CD4-positive, alpha-beta T cell treated with Interleukin-2 at 100 ng/mL for 4 hours (primary cell): ENCODE measurements at places on chromosomes 1 and 21.

DNA sequence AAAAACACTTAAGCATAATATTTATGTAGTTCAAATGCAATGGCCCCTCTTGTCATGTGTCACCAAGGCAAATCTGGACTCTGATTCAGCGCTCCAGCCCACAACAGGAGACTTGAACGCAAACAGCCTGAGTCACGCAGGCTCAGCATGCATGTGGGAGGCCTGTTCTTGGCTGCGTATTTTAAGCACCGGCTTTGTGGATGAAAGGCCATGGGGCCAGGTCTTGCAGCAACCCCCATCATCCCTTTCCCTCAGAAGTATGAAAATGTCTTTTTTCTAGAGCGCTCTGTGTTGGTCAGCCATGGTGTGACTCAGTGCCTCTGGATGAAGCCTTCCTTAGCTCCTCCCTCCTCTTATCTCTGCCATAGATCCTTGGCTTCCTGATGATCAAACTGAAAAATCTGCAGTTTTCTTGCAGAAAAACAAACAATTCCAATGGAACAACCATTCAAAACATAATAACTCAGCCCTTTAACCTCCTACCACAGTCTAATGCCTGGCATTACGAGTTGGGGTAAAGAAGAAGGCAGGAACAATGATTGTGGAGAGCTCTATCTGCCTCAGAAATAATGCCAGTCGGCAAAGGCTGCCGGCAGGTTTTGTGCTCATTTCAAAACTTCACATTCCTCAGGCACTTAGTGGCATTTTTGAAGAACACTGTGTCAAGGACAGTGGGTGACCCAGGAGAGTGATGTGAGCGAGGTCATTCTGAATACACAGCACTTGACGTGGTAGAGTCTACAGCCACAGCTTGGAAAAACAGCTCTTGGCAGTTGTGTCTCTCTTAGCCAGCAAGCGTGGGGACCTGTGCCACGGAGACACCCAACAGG is 167.5 kb downstream of the CLIC6 start:
- peak; percentile 26 for DNase-seq

GRCh38 chr1:208213786-208214185 is 30.4 kb downstream of the PLXNA2 start:
- DNase-seq: no peak

- DNase-seq: peak; percentile 36
These were observed 25.1 kb upstream of the LSS start for GRCh38 chr21:46253610-46254124.

- no peak for DNase-seq
These were observed 333.8 kb downstream of the PTPRU start for GRCh38 chr1:29569971-29570634.

- DNase-seq: peak; percentile 18
These were observed 37.0 kb downstream of the CAPN8 start for GRCh38 chr1:223628233-223629125.

- no peak for DNase-seq
These were observed 86.8 kb upstream of the BCAR3 start for GRCh38 chr1:93768380-93768863.

DNA sequence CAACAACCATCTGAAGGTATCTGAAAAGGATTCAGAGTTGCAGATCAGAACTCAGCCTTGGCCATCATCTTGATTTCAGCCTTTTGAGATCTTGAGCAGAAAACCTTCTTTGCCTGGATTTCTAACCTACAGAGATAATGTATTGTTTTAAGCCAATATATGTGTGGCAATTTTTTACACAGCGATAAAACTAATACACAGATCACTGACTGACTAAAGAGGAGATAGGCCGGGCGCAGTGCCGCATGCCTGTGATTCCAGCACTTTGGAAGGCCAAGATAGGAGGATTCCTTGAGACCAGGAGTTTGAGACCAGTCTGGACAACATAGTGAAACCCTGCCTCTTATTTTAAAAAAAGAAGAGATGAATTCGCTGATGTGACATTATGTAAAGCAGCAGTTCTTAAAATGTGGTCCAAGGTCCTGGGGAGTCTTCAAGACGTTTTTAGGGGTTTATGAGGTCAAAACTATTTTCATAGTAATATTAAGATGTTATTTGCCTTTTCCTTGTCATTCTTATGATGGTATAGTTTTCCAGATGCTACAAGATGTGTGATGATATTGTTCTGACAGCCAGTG is 50.1 kb upstream of the CNN3 start:
- no peak for DNase-seq

DNA sequence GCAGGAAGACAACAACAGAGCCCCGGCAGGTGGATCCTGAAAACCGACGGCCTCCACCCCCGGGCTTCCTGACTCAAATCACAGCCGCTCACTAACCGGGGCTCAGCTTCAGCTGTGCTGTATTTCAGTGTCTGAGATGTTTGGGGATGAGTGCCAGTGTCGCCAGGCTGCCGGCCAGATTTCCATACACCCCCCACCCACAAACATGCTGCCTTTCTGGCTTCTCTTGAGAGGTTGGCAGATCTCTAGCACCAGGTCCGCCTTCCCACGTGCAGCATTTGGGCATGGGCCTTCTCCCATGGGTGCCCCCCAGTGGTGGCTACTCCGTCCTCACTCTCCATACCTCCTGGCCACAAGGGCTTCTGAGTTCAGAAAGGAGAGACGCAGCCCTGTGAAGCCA is 34.8 kb downstream of the KCNAB2 start:
- no peak for DNase-seq

- DNase-seq: no peak
These were observed 1023.2 kb downstream of the KCNT2 start for GRCh38 chr1:195584870-195585624.

GRCh38 chr1:21027805-21028204 is 148.9 kb downstream of the EIF4G3 start:
- DNase-seq: no peak

DNA sequence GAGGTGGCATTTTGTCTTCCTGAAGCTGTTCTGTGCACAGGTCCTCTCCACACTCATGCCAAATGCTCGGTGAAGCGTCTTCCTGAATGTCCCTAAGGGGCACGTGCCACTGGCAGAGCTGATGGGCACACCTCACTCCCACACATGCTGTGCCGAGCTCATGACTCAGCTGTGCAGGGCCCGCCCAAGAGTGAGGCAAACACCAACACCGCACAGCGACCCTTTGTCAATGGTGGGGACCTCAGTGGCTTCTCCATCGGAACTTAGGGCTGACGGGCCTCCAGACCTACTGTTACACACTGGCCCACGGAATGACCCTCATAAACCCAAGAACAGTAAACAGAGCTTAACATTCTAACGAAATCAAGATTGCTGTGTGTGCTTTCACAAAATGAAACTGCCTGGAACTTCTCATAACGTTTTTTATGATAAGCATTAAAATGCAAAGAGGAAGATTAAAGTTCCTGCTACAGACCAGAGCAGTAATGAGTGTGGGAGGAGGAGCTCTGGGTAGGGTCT is 89.3 kb downstream of the SIM2 start:
- DNase-seq: no peak
